ENCODE measurements at places on chromosomes 13 and 19.

DNA sequence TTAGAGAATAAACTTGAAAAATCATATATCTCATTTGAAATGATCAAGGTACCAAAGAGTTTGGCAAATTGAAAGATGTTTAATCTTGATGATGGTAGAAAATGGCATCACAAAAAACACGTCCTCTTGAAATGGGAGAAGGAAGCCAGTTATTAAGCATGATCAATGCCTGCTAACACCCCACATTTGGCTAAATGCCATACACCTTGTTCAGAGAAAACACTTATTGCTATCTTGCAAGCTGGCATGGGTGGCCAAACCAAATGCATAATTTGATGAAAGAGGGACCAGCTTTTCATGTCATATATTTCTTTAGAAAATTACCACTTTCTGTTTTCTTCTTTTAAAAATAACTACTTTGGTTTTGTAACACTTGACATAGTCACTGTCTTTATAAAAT, 141.3 kb downstream of the ZAR1L start:
- DNase-seq, result no peak

DNA sequence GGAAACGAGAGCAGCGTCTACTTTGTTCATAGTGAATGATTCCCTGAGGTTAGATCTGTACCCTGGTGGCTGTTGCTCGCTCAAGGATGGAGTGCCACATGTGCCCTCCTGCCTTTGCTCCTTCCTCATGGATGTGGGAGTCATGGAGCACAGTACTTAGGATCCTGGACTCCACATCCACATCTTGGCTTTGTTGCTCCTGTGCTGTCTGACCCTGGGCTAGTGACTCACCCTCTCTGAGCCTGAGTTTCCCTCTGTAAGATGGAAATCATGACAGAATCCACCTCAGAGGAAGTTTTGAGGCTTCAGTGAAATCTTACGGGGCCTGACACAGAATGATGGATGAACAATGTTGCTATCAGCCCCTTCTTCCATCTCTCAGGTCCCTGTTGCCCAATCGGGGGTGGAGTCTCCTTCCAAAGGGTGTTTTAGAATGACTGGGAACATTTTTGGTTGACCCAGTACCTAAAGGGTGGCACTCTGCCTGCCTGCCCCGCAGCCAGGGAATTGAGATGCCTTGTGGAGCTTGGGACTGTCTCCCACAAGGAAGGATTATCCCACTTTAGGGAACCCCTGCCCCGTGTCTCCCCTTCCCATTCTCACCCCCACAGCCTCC, 9.8 kb upstream of the TIMM50 start:
- DNase-seq, result peak; percentile 12

- no peak for DNase-seq
Measured at GRCh38 chr13:71338070-71338469, 528.9 kb downstream of the DACH1 start.

DNA sequence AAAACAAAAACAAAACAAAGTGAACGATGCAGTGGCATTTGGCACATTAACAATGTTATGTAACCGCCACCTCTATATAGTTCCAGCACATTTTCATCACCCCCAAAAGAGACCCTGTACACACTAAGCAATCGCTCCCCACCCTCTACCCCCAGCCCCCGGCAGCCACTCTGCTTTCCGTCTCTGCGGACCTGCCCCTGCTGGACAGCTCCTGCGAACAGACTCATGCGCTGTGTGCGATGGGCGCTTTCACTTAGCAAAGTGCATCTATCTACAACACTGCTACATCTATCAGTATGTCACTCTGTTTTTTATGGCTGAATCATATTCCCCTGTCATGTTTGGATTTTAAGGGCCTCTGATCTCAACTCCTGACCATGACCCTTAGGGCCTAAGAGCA, 25.1 kb upstream of the TMEM160 start:
- no peak for DNase-seq

DNA sequence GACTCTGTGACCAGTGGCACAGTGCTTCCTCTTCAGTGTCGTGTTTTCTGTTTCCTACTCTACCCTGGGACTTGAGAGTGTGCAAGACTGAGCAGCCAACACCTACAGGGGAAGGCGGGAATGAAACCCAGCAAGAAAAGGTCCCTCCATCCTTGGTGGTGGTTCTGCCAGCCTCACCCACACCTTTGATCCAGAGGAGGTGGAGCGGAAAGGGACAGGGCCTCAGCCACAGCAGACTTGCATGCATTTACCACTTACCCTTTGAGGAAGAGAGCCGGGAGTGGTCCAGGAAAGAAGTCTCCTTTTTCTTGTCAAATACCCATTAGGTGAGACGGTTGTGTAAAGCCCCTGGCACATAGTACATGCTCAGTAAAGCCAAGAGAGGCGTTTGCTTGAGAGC, 164.8 kb upstream of the ZNF536 start:
- no peak for DNase-seq

- peak; percentile 8 for DNase-seq
Measured at GRCh38 chr13:30431269-30431940, 9.1 kb downstream of the UBE2L5 start.

- DNase-seq, result peak; percentile 21
Measured at GRCh38 chr13:47628666-47629065, 372.4 kb downstream of the SUCLA2 start.

DNA sequence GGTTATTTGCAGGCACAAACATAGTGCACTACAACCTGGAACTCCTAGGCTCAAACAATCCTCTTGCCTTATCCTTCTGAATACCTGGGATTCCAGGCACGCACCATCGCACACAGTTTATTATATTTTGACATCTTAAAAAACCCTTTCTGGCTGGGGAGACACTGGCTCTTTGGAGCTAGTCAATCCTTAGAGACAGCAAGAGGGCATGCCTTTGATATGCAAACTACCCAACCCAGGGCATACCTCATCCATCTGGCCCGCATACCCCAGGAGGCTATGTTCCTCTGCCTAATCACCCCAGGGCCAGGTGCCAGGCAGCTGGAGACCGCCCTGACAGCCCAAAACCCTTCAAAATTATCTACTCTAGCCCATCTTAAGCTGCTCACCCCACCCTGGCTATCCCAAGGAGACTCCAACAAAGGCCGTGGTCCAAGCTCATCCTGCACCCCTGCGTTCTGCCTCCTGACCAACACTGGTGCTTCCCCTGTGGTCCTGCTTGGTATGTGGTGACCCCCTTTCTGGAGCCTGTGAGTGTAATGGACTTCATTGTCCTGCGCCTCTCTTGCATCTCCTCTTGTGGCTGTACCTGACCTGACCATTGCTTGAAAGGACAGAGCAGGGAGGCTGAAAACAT, 86.4 kb downstream of the RGCC start:
- DNase-seq, result no peak

DNA sequence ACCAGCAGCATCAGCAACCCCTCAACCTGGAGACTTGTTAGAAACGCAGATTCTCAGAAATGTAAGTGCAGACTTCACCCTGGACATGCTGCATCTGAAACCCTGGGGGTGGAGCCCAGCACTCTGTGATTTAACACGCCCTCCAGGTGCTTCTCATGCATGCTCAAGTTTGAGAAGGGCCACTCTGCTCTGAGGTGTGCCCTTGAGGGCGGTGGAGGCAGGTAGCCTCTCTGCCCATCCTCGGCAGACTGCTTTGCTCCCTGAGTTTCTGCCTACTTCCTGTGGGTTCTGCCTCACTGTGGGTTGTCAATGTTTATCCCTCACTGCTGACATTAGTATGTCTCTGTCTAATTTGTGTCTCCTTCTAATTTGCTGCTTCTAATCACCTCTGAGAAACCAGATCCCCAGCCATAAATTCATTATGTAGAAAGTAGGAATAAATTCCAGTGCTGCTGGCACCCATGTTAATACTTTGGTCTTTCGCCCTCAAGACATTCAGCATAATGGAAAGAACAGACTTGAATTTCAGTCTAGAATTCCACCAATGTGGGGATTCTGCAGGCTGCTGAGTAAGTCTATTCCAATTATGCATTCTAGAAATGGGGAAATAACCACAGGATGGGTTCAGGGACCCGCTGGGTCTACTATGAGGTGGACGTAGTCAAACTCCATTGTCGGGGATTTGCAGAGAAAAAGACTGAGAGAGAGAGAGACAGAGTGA, 51.3 kb upstream of the CYSLTR2 start:
- no peak for DNase-seq

DNA sequence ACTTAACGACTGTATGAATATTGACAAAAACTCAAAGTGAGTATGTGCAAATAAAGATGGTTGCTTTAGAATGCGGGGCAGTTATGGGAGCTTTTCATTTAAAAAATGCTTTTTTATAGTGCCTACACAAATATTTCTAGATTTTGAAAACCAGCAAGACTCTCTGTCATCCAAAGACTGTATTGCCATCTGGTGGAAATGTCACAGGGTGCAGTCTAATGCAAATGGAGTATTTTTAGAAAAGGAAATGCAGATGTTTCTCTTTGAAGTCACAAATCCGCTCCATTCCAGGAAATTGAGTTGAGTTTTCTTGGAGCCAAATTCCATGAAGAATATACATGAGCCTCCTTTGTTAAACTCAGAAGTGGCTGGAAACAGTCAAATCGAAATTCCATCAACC, 2.3 kb upstream of the C1QTNF9B start:
- peak; percentile 74 for DNase-seq

GRCh38 chr19:35170359-35171061, 16.0 kb downstream of the FXYD5 start:
- no peak for DNase-seq

GRCh38 chr13:85441364-85441763, 357.9 kb downstream of the SLITRK6 start:
- DNase-seq, result no peak

GRCh38 chr13:49690133-49690994, 922 bp downstream of the EBPL start:
- DNase-seq, result peak; percentile 87

GRCh38 chr19:39362682-39363657, 20.7 kb downstream of the SAMD4B start:
- peak; percentile 85 for DNase-seq

DNA sequence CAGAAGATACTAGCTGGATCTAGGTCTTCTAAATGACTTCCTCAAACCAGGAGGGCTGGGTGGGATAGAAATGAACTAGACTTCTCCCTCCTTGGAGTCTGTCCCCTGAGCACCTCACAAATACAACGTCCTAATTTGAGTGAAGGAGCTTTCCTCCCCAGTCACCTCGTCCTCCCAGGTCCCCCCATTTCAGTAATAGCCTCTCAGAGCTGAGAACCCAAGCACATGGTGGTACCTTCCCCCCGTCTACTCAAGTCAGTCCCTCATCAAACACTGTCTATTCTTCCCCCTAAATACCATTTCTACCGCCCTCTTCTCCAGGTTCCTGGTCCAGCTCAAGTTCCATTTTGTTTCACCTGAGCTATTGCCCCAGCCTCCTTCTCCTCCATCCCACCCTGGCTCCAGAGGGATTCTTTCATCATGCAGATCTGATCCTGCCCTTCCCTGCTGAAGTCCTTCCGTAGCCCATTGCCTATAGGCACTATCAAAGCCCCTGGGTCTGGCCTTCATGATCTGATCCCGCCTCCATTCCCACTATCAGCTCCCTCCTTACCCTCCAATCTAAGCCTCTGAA, 5.3 kb upstream of the PRKCG start:
- DNase-seq, result no peak

- DNase-seq, result no peak
Measured at GRCh38 chr13:28027607-28028364, 39.3 kb upstream of the URAD start.

DNA sequence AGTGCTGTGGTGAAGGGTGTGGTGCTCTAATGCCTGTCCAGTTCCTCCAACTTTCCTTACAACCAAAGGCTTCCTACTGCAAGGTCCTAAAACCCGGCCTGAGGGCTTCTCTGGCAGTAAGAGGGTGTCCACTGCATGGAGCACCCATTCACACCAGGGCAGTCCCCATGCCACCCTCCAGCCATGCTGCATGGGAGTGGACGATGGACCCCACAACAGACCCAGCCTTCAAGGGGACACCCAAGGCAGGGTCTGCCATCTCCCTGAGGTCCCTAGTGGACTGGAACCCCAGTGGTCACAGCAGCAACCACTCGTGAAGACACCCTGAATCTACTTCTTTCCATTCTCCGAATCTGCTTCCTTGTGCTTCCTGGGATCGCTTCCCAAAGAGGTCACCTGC, 117.6 kb upstream of the SOX1 start:
- DNase-seq, result no peak

GRCh38 chr19:19533841-19534240, 4.2 kb upstream of the CILP2 start:
- DNase-seq, result no peak

GRCh38 chr13:113058129-113058987, 47.2 kb upstream of the F7 start:
- DNase-seq, result no peak

DNA sequence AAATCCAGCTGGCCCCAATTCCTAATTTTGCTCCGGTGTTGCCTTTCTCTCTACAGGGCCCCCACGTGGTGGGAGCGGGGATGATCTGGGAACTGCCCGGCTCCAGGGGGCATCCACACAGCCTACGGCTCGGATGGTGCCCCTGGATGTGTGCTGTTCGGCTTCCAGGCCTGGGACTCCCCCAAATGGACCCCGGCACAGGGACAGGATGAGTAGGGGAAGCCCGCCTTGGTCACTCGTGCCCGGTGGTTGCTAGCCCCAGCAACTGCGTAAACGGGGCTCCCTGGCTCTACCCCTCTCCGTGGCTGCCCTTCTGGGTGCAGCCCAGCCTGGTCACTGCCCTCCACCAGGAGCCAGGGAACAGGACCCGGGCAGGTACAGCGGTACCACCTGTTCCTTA, 111.5 kb downstream of the TEX26 start:
- no peak for DNase-seq

DNA sequence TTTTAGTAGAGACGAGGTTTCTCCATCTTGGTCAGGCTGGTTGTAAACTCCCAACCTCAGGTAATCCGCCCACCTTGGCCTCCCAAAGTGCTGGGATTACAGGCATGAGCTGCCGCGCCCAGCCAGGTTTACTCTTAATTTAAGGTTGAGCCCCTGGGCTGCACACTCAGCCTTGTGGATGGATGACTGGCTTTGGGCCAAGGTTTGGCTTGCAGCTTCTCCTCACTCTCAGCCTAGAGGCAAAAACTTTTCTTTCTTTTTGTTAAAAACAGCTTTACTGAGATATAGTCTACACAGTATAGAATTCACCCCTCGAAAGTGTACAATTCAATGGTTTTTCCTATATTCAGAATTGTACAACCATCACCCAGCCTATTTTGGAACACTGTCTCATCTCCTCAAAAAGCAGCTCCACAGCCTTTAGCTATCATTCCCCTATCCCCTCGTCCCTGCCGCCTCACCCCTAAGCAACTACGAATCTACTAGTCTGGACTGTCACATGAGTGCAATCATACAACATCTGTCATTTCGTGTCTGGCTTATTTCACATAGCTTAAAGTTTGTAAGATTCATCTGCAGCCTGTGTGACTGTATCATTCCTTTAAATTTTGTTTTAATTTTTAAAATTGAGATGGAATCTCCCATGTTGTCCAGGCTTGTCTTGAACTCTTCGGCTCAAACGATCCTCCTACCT, 14.5 kb upstream of the TSPAN16 start:
- no peak for DNase-seq

- DNase-seq, result peak; percentile 8
Measured at GRCh38 chr13:78604782-78605611, 1.6 kb upstream of the POU4F1 start.
